ENCODE measurements at places on chromosomes 4 and X.

- H3K4me3 ChIP-seq, result no peak overlapping the region
- H3K27ac ChIP-seq, result no peak overlapping the region
- H3K36me3 ChIP-seq, result no peaks in the 10 kb centered on the region
- H3K27me3 ChIP-seq, result no peaks in the 10 kb centered on the region
- no peaks in the 10 kb centered on the region for H3K4me1 ChIP-seq
- DNase-seq, result no peak
Observed at GRCh38 chr4:63728480-63729177, 680.6 kb downstream of the TECRL start.

DNA sequence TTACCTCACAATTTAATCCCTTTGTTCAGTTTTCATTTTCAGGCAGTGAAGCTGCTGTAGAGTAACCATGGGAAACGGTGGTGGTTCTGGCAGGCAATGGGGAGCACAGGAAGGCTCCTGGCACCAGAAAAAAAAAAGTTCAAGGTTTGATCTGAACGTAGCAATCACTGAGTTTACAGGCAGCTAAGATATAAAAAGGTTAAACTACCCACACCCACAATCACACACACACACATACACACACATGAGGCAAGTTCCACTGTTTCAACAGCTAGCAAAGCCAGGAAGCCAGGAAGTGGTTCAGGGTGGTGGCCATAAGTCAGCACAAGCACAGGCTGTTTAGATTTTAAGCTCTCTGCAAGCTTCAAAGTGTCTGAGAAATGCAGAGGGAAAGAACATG lies at the start of gene SULT1B1:
Gene SULT1B1, minus strand, starts transcription at position 166 of the 400 bp plus-strand sequence. CDS start 5,403 bp downstream, outside the sequence.
- no peak within 1 kb of the TSS for H3K27ac ChIP-seq
- H3K4me3 ChIP-seq, result no peak within 1 kb of the TSS

DNA sequence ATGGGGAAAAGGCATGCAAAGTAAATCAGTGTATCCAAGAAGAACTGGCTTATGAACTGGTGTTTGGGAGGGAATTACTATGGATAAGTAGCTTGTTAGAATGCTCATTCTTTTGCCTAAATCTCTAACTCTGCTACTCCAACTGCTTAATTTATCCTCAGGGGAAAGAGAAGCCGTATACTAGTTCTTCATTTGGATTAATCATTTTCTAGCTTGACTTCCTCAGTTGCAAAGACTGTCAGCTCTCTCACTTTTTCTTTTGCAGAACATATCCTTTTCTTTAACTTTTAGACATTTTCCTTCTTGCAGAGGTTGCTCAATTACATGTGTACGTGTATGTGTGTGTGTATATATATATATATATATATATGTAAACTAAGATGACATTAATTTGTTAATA lies 21.9 kb downstream of the GPRIN3 start:
- H3K27ac ChIP-seq, result peak overlapping the region; percentile 6
- H3K36me3 ChIP-seq, result peaks cover 9% of the 10 kb centered on the region
- H3K4me3 ChIP-seq, result no peak overlapping the region
- no peak for DNase-seq
- peaks cover 72% of the 10 kb centered on the region for H3K4me1 ChIP-seq
- no peaks in the 10 kb centered on the region for H3K27me3 ChIP-seq

GRCh38 chrX:110944751-110945675 lies 149.4 kb upstream of the CHRDL1 start:
- H3K27me3 ChIP-seq, result no peaks in the 10 kb centered on the region
- no peak for DNase-seq
- no peaks in the 10 kb centered on the region for H3K36me3 ChIP-seq
- no peaks in the 10 kb centered on the region for H3K4me1 ChIP-seq
- H3K27ac ChIP-seq, result no peak overlapping the region

- no peaks in the 10 kb centered on the region for H3K27me3 ChIP-seq
- no peaks in the 10 kb centered on the region for H3K4me1 ChIP-seq
- H3K27ac ChIP-seq, result no peak overlapping the region
- H3K4me3 ChIP-seq, result no peak overlapping the region
Observed at GRCh38 chrX:143994206-143994605, 110.3 kb downstream of the UBE2NL start.

GRCh38 chr4:169185133-169185956 lies 85.4 kb downstream of the SH3RF1 start:
- no peaks in the 10 kb centered on the region for H3K27me3 ChIP-seq
- H3K4me1 ChIP-seq, result peaks cover 9% of the 10 kb centered on the region
- no peaks in the 10 kb centered on the region for H3K36me3 ChIP-seq
- no peak for DNase-seq
- no peak overlapping the region for H3K27ac ChIP-seq
- no peak overlapping the region for H3K4me3 ChIP-seq

DNA sequence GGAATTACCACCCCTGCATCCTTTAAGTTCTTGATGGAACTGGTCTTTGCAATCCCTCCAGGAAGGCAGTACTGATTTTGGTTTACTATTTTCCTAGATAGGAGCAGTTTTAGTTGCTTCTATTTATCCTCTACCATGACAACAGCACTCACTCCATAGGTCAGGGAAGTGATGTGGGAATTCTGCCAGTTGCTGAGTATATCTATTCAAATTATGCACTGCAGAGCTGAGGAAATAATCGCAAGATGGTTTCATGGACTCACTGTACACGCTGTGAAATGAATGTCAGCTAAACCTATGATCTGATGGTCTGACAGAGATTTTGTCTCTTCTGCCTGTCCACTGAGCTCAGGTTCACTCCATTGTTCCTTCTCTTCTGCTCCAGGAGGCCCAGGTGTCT lies 135.8 kb downstream of the FAAH2 start:
- no peak overlapping the region for H3K27ac ChIP-seq
- no peak for DNase-seq
- H3K4me1 ChIP-seq, result no peaks in the 10 kb centered on the region
- H3K36me3 ChIP-seq, result no peaks in the 10 kb centered on the region

- H3K4me1 ChIP-seq, result no peaks in the 10 kb centered on the region
- no peaks in the 10 kb centered on the region for H3K36me3 ChIP-seq
- no peak overlapping the region for H3K4me3 ChIP-seq
- DNase-seq, result no peak
- H3K27ac ChIP-seq, result no peak overlapping the region
- H3K27me3 ChIP-seq, result no peaks in the 10 kb centered on the region
Observed at GRCh38 chrX:16202943-16203342, 35.7 kb downstream of the MAGEB17 start.

DNA sequence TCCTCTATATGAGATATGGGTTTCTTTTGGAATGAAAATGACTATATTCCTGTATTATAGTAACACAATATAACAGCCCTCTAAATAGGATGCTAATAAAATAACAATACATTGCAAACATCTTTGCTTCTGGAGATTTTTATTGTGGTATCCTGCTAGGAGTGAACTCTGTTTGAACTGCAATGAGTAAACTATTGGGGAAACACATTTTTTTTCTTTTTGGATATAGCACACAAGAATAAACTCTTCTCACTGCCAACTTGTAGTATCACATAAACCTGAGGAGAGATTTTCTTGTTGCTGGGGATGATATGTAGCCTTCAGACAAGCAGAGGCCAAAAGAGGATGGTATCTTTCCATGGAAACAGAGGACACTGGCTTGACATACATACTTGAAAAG lies 238.2 kb downstream of the C4orf33 start:
- DNase-seq, result no peak
- no peak overlapping the region for H3K27ac ChIP-seq
- H3K27me3 ChIP-seq, result no peaks in the 10 kb centered on the region
- no peaks in the 10 kb centered on the region for H3K4me1 ChIP-seq

- H3K4me1 ChIP-seq, result no peaks in the 10 kb centered on the region
- H3K4me3 ChIP-seq, result no peak overlapping the region
- H3K27me3 ChIP-seq, result no peaks in the 10 kb centered on the region
Observed at GRCh38 chr4:20395160-20395773, 143.6 kb downstream of the SLIT2 start.

- H3K27me3 ChIP-seq, result peaks cover 83% of the 10 kb centered on the region
- H3K4me3 ChIP-seq, result no peak overlapping the region
- no peak overlapping the region for H3K27ac ChIP-seq
- no peaks in the 10 kb centered on the region for H3K36me3 ChIP-seq
- 0 out of 2 replicates have a peak, but pooled peaks cover 5% of the 10 kb centered on the region for H3K4me1 ChIP-seq
- no peak for DNase-seq
Observed at GRCh38 chr4:6418193-6418755, 54.1 kb downstream of the PPP2R2C start.

- DNase-seq, result no peak
- H3K27ac ChIP-seq, result no peak overlapping the region
- no peaks in the 10 kb centered on the region for H3K27me3 ChIP-seq
- H3K4me1 ChIP-seq, result peaks cover 8% of the 10 kb centered on the region
- H3K4me3 ChIP-seq, result no peak overlapping the region
Observed at GRCh38 chr4:65311120-65311519, 359.2 kb downstream of the EPHA5 start.

GRCh38 chrX:149682956-149683947 lies 28.6 kb upstream of the MAGEA11 start:
- no peak overlapping the region for H3K27ac ChIP-seq
- H3K4me1 ChIP-seq, result no peaks in the 10 kb centered on the region
- H3K27me3 ChIP-seq, result no peaks in the 10 kb centered on the region

- H3K36me3 ChIP-seq, result no peaks in the 10 kb centered on the region
- no peak for DNase-seq
- no peaks in the 10 kb centered on the region for H3K27me3 ChIP-seq
- no peak overlapping the region for H3K4me3 ChIP-seq
Observed at GRCh38 chr4:64385220-64385619, 24.0 kb downstream of the TECRL start.

- no peak overlapping the region for H3K4me3 ChIP-seq
- H3K36me3 ChIP-seq, result no peaks in the 10 kb centered on the region
- DNase-seq, result no peak
- no peak overlapping the region for H3K27ac ChIP-seq
- H3K4me1 ChIP-seq, result no peaks in the 10 kb centered on the region
Observed at GRCh38 chr4:81120055-81120454, 89.5 kb downstream of the BMP3 start.

- no peaks in the 10 kb centered on the region for H3K27me3 ChIP-seq
- no peaks in the 10 kb centered on the region for H3K4me1 ChIP-seq
- H3K27ac ChIP-seq, result no peak overlapping the region
- no peak overlapping the region for H3K4me3 ChIP-seq
- no peaks in the 10 kb centered on the region for H3K36me3 ChIP-seq
Observed at GRCh38 chrX:37986893-37987292, 19.5 kb upstream of the SYTL5 start.

- no peaks in the 10 kb centered on the region for H3K27me3 ChIP-seq
- H3K4me1 ChIP-seq, result no peaks in the 10 kb centered on the region
- H3K4me3 ChIP-seq, result no peak overlapping the region
- DNase-seq, result no peak
- no peaks in the 10 kb centered on the region for H3K36me3 ChIP-seq
Observed at GRCh38 chr4:32929796-32930699, 2209.9 kb downstream of the PCDH7 start.

DNA sequence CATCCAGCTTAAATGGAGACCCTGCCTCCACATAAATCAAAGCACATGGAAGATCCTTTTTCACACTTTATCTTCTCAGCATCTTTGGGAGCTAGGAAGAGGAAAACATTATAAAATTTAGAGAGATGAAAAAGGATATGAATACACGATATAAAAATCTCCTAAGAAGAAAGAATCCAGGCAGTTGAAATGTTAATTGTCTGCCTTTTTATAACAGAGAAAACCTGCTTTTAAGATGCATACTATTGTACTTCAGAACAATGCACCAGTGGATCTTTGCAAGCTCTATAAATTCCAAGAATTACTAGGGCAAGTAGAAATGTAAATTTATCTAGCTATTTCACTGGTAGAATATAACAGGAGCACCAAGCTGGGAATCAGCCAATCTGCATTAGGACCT lies 300.3 kb upstream of the GALNT7 start:
- no peak overlapping the region for H3K27ac ChIP-seq
- no peaks in the 10 kb centered on the region for H3K36me3 ChIP-seq
- no peak overlapping the region for H3K4me3 ChIP-seq
- no peaks in the 10 kb centered on the region for H3K4me1 ChIP-seq
- no peaks in the 10 kb centered on the region for H3K27me3 ChIP-seq
- DNase-seq, result no peak

GRCh38 chrX:86349115-86349514 lies 200.9 kb downstream of the DACH2 start:
- H3K4me3 ChIP-seq, result no peak overlapping the region
- H3K4me1 ChIP-seq, result no peaks in the 10 kb centered on the region
- H3K27ac ChIP-seq, result no peak overlapping the region
- no peak for DNase-seq
- H3K27me3 ChIP-seq, result no peaks in the 10 kb centered on the region

GRCh38 chr4:183832776-183833450 lies 72.2 kb upstream of the STOX2 start:
- no peak for DNase-seq
- no peak overlapping the region for H3K4me3 ChIP-seq
- H3K36me3 ChIP-seq, result no peaks in the 10 kb centered on the region
- H3K27me3 ChIP-seq, result no peaks in the 10 kb centered on the region
- H3K27ac ChIP-seq, result no peak overlapping the region

- no peaks in the 10 kb centered on the region for H3K36me3 ChIP-seq
- no peaks in the 10 kb centered on the region for H3K4me1 ChIP-seq
- no peak for DNase-seq
- H3K27me3 ChIP-seq, result no peaks in the 10 kb centered on the region
- no peak overlapping the region for H3K27ac ChIP-seq
Observed at GRCh38 chrX:111047575-111047974, 48.4 kb upstream of the PAK3 start.

GRCh38 chr4:155624478-155624877 lies 42.2 kb upstream of the GUCY1A1 start:
- no peaks in the 10 kb centered on the region for H3K4me1 ChIP-seq
- H3K27ac ChIP-seq, result no peak overlapping the region

DNA sequence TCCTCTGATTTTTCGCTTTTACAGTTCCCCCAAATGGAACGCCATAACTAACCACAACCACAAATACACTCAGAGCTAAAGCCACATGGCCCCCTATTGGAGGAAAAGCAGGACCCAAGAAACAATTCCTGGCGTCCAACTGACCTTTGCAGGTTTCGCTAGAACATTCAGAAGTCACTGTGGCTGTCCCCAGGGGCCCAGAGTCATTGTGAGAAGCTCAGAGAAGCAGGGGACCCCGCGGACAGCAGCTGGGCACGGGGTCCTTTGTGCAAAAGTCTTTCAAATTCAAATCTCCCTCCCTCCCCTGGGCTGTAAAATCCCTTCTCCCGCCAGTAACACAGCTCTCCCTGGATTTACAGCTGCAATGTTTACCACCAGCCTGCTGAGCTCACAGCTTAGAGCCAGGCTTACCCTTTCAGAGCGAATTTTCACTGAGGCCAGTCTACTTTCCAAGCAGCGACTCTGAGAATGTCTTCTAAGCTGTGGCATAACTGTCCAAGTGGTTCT lies 214.8 kb downstream of the CRLF2 start:
- H3K27ac ChIP-seq, result peak overlapping the region; percentile 35
- no peak for DNase-seq
- H3K4me3 ChIP-seq, result no peak overlapping the region
- H3K27me3 ChIP-seq, result no peaks in the 10 kb centered on the region
- no peaks in the 10 kb centered on the region for H3K4me1 ChIP-seq
- no peaks in the 10 kb centered on the region for H3K36me3 ChIP-seq

Measured in MM.1S (cell line).